ENCODE measurements at places on chromosomes 1 and 21. TPM values are rescaled to one million over a fixed set of nuclear protein-coding genes. Genes with fewer than 3 reads are reported as not detected.

LAMC1 gene
- total RNA-seq, result 298 TPM

NPPB gene
- not detected for total RNA-seq

GPBP1L1 gene
- 134 TPM for total RNA-seq

CLCA4 gene
- not detected for total RNA-seq

MTARC2 gene
- total RNA-seq, result 2.2 TPM

DNA sequence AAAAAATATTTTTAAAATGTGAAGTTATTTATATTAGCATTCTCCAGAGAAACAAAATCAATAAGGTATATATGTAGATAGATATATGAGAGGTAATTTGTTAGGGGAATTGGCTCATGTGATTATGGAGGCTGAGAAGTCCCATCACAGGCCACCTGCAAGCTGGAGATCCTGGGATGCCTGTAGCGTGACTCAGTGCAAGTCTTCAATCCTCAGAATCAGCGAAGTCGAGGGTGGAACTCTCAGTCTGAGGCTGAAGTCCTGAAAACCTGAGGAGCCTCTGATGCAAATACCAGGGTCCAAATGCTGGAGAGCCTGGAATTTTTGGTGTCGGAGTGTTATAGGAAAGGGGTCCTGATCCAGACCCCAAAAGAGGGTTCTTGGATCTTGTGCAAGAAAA, 658.5 kb downstream of the USP25 start:
- DNase-seq, result no peak

DNA sequence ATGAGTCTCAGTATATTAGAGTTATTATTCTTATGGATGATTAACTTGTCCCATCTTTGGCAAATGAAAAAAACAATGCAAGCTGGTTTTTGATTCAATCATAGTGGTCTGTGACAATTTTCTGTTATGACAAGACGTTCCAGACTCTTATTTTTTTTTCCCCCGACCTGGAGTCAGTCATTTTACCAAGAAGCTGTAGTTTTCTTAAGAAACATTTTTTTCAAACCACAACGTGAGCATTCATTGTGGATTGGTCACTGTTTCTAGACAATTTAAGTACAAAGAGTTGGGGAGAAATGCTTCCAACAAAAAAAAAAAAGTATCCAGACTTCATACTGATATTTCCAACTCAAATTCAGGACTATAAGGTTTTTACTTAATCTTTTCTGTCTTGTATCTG, 8.0 kb upstream of the ANGPTL3 start:
- peak; percentile 9 for DNase-seq

DNA sequence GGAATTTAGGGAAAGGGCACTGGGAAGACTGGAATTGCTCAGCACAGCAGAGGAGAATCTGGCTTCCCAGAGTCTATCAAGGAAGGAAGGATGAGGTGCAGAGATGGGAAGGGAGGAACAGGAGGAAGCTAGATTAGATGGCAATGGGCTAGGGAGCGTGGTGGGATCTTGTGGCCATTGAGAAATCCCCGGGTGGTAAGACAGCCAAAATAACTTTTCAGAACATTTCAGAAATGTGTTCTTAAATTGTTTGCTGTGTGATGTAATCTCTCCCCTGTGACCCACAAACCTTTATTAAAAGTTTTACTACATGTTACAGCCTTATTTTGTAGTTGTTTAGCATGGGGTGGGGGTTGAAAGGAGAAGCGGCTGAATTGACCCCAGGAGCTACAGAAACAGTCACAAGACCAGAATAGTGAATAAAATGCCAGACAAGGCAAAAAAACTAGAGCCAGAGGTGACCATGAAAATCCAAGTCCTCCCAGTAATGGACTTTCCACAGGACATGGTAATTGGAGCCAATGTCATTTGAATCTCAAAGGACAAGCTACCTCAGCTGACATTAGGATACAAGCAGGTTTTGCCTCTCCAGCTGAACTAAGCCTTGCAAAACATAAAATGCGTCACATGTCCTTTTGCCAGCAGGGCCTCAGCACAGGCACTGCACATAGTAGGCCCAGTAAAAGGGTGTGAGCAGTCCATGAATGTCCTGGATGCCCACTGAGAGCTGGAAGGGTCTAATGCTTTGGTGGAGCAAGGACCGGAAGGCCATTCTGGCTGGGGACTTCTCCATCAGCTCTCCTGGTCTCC, 980 bp upstream of the AHCYL1 start:
- peak; percentile 25 for DNase-seq

DNA sequence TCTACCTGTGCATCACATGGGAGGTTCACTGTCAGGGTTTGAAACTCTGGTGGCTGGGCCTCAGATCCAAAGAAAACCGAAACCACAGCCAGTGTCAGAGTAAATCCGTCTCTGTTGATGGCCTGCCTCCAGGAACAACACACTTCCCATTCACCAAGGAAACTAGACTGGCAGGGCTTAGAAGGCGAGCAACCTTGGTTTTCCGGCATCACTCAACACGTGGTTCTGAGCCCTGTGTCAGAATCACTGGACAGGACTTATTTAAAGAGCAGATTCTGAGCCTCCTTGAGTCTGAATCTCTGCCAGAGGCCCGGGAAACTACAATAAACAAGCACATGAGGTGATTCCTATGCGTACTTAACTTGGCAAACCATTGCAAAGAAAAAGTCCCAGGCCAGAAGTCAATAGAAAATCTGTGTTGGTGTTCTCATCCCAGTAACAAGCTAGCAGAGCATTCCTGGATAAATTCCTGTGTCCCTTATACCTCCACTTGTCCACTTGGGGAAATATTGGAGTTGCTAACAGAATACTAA, 70.0 kb downstream of the KCTD3 start:
- DNase-seq, result peak; percentile 52

GRCh38 chr1:212108981-212109380, 73.4 kb downstream of the DTL start:
- DNase-seq, result no peak

DNA sequence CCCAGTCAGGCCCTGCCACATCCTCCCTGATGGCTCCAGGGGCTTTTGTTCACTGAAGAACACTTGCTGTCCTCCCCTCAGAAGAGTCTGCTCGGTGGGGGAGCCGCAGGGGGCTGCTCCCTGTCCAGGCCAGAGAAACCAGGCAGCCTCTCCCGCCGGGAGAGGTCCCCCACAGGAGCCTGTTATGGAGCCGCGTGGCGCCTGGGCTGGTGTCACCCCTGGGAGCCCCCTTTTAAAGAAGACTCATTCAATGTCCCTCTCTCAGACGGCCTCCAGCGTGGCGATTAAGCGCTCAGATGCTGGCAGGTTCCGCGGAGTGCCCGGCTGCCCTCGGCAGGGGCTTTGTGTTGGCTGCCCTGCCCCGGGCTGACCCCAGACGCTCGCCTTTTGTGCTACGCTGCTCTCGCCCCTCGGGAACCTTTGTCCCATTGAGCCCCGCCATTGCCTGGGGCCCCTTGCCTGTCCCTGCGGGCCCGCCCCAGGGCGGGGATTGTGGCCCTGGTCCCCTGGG, 43.1 kb downstream of the SKI start:
- DNase-seq, result no peak

- DNase-seq, result no peak
Observed at GRCh38 chr21:31395791-31396190, 51.7 kb upstream of the TIAM1 start.

- DNase-seq, result no peak
Observed at GRCh38 chr1:186154651-186155050, 220.4 kb downstream of the TPR start.

GRCh38 chr1:22025368-22026155, 24.1 kb downstream of the CELA3A start:
- DNase-seq, result peak; percentile 91

GRCh38 chr1:150760013-150760412, 5.6 kb downstream of the CTSS start:
- DNase-seq, result no peak

GRCh38 chr1:14259191-14259757, 339.2 kb upstream of the KAZN start:
- DNase-seq, result no peak

Measured in myocyte (in vitro differentiated cells).